ENCODE measurements at places on chromosomes 1 and 21.

GRCh38 chr1:81559662-81560350 is 240.9 kb upstream of the ADGRL2 start:
- DNase-seq: no peak

DNA sequence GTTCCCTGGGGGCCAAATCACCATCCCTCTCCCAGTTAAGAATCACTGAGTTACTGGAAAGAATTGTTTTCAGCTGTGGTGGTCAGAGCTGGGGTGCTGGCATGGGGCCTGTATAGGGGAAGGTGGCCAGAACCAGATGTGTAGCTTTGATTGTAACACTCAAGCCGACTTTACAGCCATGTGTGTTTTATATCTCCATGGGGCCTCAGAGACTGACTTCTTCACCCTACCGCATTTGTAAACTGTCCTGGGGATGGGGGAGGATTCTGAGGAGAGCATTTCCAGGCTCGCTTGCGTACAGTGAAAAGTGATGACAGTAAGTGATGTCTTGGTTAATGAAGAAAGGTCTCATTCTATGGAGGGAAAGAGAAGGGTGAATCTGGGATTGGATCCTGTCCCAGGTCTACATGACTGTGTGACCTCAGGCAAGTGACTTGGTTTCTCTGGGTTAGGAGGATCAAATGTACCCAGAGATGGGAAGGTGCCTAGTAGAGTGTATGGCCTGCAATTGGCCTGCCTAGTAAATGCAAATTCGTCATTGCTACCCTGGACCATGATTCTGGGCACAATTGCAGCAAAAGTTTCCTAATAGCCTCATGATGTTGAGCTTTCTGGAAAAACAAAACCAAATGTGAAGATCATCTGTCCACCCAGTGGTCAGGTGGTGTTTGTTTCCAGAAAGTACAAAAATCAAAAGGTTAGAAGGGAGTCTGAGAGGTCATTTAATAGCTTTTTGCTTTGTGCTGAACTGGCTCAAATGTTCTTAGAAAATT is 49.7 kb upstream of the RCC2 start:
- no peak for DNase-seq

GRCh38 chr1:68485431-68486022 is 11.4 kb downstream of the DEPDC1 start:
- no peak for DNase-seq

- no peak for DNase-seq
Observed at GRCh38 chr21:35400233-35400939, 351.3 kb upstream of the RUNX1 start.

DNA sequence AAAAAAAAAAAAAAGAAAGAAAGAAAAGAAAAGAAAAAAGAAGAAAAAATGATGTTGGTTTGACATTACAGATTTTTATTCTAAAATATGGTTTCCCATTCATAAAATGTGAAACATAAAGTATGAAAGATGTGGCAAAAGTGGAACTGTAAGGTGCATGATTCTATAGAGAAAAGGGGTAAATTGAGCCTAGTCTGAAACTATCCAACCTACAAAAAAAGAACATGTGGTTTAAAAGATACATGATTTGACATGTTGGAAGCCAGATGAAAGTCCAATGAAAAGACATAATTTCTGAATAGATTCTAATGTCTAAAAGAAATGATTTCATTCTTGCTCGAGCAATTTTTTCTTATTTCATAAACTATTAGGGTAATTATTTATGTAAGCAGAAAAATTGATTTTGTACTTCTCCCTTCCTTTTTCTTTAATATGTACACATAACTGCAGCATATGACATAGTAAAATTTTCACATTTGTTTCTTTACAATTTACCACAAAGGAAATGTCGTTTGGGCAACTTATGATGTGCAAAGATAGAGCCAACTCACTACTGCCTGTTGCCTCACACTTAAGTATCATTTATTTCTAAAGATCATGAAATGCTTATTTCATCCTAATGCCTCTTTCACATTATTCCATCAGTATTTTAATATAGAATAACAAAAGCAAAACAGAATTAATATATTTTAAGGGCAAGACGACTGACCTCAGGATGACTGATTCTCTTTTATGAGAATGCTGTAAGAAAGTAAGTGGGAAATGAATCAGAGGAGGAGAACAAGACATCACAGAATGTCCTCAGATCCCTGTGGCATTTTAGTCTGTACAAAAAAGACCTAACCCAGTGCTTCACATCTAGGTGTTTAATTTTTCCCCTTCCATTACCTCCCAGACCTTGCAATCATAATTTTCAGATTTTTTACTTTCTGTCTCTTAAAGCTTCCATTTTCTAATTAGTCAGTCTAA is 165.8 kb upstream of the HMCN1 start:
- DNase-seq: no peak

GRCh38 chr1:94823116-94823515 is 3.0 kb downstream of the SLC44A3 start:
- DNase-seq: no peak

DNA sequence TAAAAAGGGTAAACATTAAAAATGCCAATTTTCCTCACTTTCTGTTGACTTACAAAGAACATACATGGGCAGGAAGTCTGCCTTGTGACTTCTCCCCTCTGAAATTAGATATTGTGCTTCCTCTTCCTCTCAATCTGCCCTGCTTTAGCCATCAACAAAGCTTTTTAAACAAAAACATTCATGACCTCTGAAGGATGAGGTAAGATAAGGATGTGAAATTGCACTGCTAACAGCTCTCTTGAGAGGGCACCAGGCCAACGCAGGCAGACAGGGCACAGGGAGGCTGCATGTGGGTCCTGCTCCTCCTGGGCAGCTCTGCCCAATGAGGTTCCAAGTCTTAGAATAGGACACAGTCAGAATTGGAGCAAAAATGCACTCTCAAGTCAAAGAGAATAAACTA is 62.1 kb downstream of the DEGS1 start:
- no peak for DNase-seq

DNA sequence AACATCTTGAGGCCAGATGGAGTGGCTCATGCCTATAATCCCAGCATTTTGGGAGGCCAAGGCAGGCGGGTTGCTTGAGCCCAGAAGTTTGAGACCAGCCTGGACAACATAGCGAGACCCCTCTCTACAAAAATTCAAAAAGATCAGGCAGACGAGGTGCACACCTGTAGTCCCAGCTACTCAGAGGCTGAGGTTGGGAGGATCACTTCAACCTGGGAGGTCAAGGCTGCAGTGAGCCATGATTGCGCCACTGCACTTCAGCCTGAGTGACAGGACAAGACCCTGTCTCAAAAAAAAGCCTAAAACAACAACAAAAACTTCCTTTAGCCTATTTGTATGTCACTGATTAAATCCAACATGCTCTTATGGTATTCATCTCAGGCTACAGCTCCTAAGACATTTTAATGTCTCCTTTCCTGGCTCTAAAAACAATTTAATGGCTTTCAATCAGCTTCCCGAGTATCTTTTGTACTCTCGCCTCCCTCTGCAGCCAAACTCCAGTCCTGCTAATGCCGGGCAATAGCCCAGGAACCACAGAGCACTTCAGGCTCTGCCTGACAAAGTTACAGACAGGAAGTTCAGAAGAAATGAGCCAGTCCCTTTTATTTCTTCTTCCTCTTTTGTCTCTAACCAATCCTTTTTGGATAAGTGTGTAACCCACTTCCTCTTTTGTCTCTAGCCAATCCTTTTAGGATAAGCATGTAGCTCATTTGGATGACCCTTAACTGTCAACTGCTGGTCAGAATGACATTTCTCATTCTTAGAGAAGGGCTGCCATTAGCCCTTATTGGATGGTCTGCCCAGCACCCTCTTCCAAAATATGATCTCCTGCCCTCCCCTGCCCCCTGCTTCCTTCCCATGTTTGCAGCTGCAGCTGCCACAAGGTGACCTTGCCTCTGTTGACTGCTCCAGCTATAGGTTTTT is 6.6 kb upstream of the DOP1B start:
- no peak for DNase-seq

- DNase-seq: no peak
Observed at GRCh38 chr1:160004001-160004400, 27.8 kb downstream of the PIGM start.

DNA sequence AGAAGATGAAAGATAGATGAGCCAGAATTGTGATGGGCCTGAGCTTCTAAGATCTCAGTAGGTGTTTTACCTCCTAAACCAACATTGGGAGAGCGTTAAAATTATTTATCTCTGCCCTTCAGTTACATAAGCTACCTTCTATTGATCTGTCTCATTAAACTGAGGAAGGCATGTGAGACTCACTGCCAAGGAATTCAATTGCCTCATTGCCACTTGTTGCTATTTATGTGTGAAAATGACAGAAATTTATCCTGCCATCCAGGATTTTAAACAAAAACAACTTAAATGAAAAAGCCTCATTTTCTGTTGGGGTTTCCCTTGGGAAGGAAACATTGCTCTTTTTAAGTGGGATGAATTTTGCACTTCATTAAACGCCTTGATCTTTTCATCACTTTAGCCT is 78.7 kb upstream of the RUNX1 start:
- DNase-seq: no peak

- no peak for DNase-seq
Observed at GRCh38 chr1:20086800-20087199, 16.8 kb downstream of the PLA2G5 start.

Data from AG09309 (cell line).